ENCODE measurements at places on chromosomes 5 and 9.
A peak's percentile ranks its signal among the peaks of the same experiment; 100 is the strongest.

- DNase-seq = peak; percentile 46
Observed at GRCh38 chr5:73215891-73216610, 43.1 kb downstream of the TMEM174 start.

DNA sequence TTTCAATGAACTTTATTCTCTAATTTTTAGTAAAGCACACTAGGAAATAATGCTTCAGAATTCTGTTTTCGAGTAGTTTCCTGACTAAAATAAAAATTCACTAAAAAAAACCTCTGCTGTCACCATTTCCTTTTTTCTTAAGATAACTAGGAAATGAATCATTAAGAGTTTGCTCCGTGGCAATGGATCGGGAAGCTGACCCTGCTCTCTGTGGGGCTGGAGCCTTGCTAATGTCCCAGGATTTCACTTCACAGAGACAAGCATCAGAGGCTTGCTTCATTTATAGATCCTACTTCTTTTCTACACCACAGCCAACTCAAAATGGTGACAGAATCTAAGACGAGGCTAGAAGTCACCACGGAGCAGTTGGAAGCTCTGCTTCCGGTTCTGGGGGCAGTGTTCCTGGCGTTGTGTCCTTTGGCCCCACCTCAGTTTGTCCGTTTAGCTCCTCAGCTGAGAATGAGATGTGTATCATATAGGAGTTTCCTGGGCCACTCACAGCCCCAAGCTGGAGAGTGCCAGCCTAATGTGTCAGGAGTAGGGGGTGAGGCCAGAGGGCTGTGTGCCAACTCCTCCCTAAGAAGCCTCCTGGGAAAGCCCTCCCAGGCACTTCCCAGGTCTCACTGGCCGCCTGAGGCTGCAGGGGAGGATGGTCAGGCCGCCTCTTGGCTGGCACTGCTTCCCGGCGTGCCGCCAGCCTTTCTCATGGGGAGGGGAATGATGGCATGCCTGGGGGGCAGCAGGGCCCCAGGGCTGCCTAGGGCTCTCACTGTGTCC is 19.6 kb downstream of the TENT4A start:
- DNase-seq = peak; percentile 37

DNA sequence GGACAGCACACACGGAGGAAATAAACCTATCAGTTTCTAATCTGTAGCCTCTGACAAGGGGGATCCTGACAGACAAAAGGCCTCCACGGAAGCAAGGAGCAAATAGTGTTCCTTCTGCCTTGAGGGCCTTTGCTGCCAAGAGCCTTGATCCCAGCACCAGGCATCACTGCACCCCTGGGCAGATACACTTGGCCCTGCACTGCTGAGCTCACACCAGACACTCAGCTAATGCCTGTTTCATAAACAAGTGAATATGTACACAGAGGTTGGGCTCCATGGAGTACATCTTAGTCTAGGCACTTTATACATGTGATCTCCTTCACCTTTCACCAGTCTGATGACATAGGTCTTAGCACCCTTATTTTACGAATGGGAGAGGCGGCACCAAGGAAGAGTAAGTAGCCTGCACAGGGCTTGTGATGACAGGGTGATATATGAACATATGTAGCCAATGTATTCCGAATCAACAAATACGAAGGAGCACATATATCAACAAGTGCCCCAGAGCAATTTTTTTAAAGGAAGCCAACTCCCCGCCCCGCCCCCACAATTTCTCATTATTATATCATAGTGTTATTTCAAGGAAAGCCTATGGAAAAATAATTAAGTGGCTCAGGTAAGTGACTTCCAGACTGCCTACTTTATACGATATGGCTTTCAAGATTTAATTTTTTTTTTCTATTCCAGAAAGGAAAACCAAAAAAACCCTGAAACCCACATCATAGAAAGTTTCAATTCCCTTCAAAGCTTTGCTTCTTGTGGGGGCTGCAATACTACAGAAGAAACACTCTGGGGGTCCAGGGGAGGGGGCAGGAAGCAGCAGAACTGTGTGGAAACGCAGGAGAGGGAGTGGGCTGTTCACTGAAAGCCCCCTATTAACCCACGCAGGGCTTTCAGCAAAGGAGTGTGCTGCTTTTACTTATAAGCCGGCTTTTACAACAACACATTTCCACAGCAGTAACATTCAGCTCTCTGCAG is 32.0 kb downstream of the CDC14B start:
- DNase-seq = no peak

DNA sequence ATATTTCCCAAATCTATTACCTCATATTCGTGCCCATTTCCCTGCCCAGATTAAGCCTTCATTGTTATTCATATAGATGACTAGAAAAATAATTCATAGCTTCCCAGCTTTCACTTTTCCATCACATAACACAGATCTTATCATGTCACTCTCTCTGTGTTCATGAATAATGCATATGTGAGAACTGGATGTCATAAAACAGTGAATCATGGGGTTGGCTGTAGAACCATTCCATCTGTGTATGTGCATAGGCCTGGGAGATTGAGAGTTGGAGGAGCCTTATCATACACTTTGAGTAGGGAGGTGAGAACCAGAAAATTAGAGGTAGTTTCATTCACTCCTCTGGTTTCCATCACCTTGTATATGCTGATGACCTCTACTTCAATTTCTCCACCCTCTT is 73.9 kb upstream of the RANBP6 start:
- DNase-seq = no peak

DNA sequence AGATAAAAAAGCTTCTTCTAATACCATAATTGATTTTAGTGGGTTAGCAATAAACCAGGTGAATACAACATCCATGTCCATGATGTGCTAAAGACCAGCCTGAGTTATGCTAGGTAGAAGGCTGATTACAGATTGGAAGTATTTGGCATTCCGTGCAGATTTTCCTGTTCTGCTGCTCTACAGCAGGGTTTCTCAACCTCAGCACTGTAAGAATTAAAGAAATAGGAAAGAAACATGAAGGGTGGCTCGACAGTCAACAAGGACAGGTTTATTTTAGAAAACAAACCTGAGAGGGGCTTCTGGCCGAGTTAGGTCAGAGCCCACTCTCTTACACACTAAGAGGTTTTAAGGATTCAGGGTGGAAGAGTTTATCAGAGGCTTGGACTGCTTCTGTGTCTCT is 42.3 kb downstream of the ZFAND5 start:
- no peak for DNase-seq

DNA sequence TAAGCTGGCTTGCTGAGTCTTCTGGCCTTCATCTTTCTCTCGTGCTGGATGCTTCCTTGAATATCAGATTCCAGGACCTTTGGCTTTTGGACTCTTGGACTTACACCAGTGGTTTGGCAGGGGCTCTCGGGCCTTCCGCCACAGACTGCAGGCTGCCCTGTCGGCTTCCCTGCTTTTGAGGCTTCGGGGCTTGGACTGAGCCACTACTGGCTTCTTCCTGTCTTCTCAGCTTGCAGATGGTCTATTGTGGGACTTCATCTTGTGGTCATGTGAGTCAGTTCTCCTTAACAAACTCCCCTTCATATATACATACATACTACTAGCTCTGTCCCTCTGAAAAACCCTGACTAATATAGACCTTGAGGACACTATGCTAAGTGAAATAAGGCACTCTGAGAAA is 78.3 kb upstream of the SSBP2 start:
- DNase-seq = no peak

- DNase-seq = no peak
Observed at GRCh38 chr5:154302161-154302560, 111.6 kb downstream of the GALNT10 start.

GRCh38 chr5:79005151-79005550 is 20.0 kb upstream of the ARSB start:
- DNase-seq = no peak

- no peak for DNase-seq
Observed at GRCh38 chr5:15577132-15577531, 77.2 kb downstream of the FBXL7 start.

DNA sequence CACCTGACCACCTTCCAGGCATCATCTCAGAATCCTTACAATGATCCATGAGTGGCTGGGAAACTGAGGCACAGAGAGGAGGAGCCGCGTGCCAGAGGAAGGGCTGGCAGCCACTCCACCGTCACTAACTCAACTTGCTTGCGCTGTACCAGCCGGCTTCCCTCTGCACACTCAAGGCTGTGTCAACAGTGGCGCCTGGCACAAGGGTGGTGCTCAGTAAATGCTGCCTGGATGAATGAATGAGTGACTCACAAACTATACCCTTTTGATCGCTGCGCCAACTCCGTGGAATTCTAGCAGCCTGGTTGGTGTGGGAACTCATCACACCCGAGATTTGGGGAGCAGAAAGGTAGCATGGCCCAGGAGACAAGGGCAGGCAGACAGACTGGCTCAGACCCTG is 21.9 kb downstream of the PRRX2 start:
- no peak for DNase-seq

GRCh38 chr5:127083711-127084110 is 10.4 kb upstream of the C5orf63 start:
- no peak for DNase-seq

DNA sequence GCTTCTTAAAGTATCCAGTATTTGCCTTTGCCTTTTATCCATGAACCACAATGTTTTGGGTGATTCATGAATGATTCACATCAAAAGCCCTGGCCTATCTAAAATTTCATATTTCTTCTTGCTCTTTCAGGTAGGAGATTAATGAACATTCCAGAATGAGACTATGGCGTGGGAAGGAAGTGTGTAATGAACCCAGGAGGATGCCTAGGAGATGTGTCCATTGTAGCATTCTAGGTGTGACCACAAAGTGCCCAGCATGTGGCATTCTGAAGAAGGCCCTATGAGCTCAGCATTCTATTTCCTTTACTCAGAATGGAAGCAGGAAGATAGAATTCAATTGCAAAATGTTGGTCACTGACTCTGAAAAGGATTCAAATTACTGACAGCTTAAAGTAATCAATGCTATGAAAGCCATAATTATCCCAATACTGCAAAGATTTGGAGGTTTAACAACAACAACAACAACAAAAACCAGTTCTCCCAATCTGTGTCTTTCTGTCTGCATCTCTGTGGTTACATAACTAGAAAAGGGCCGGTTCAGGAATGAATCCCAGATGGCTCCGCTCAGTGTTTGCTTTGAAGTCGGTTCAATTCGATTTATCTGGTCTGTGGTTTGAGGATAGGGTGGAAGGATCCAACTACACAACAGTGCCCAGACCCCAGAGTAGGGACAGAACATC is 126.7 kb downstream of the FOXD1 start:
- no peak for DNase-seq

DNA sequence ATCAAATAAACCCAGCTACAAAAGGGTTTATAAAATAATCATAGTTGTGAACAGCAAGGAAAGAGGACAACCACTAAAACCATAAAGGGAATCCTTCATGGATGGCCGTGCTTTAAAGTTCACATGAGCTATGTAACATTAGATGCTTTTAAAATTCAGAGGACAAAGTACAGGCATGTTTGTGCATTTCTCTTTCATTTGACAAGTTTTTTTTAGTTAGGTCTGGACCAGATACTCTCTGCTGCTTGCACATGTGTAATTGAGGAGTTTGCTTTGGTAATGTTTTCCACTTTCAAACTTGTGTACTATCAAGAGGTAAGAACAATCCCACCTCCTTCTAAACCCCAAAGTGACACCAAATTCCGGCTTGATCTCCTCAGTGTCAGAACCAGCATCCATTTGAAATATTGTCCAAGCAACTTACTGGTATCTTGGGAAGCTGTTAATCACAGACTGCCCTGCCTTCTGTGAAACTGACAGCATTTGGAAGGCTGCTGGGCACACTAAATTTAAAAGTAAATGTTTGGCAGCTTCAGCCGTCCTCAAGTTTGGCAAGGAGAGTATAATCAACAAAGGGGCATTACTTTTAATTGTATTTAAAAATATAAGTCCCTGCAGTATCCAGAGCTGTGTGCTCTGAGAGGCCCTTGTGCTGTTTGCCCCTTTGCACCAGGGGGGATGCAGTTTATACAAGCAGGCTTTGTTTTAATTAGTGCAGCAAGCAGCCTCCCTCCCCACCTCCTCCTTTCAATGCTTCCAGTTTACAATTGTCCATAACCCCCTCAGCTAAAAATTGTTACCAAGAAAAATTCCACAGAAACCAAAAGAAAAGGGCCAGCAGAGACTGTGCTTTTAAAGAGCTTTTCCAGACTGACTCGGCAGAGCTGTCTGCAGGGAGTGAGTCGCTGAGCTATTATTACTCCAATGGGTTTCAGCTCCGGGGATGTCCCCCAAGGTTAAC is 328.3 kb upstream of the MPDZ start:
- DNase-seq = no peak

- no peak for DNase-seq
Observed at GRCh38 chr5:123358751-123359150, 64.5 kb downstream of the CEP120 start.

DNA sequence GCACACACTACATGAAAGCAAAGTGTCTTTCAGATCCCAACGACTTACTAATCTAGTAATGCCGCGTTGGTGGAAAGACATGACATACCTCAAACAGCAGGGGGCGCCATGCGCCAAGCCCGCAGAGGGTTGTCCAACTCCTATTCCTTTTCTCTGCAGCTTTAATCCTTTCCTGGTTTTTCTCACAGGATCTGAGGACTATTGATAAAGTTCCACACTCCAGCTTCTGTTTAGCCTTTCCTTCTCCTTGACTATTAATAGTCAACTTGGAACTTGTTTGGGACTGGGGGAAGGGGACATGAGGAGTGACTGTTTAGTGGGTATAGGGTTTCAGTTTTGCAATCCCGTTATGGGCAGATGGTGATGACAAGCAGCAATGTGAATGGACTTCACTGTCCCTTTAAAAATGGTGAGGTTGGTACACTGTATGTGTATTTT is 62.9 kb downstream of the OTULIN start:
- DNase-seq = peak; percentile 77

GRCh38 chr5:171581781-171582180 is 162.3 kb downstream of the FGF18 start:
- DNase-seq = no peak

DNA sequence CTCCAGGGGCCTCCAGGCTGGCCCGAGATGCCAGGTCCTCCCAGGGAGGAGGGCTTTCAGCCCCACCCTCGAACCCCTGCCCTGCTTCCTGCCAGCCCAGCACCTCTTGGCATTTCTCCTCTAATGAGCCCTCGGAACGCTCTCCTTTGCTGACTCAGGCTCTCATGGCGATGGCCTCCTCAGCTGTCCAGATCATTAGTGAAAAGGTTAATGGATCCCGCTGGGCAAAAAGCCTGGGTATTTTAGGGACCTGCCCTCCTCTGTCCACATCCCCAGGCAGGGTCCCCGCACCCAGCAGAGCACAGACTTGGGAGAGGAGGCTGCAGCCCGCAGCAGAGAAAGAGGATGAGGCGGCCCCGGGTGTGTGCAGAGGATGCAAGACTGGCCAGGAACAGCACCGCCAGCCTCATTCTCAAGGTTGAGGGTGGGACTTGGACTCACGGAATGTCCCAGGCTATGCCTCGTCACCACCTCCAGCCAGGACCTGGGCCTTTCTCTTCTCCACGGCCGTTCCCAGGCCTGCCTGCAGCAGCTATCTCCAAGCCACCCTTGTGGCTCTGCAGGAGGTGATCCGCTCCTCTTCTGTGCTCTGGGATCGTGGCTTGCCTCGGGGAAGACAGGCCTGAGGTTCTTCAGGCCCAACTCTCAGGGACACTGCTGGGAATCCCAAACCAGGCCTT is 23.0 kb upstream of the ADAMTS2 start:
- no peak for DNase-seq

- DNase-seq = no peak
Observed at GRCh38 chr5:163595932-163596607, 90.7 kb downstream of the MAT2B start.

Measured in NCI-H2107 (cell line).